ENCODE measurements at places on chromosomes 1 and 21.

GRCh38 chr1:244087611-244088010 lies 36.5 kb downstream of the ZBTB18 start:
- DNase-seq = no peak

DNA sequence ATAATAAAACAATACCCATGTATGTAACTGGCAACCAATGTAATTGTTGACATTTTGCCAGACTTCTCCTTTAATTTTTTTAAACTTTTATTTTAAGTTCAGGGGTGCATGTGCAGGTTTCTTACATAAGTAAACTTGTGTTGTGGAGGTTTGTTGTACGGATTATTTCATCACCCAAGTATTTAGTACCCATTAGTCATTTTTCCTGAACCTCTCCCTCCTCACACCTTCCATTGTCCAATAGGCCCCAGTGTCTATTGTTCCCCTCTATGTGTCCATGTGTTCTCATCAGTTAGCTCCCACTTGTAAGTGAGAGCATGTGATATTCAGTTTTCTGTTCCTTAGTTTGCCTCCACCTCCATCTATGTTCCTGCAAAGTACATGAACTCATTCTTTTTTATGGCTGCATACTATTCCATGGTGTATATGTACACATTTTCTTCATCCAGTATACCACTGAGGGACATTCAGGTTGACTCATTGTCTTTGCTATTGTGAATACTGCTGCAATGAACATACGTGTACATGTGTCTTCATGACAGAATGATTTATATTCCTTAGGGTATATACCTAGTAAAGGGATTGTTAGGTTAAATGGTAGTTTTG lies 6.7 kb downstream of the DEPDC1 start:
- DNase-seq = no peak

DNA sequence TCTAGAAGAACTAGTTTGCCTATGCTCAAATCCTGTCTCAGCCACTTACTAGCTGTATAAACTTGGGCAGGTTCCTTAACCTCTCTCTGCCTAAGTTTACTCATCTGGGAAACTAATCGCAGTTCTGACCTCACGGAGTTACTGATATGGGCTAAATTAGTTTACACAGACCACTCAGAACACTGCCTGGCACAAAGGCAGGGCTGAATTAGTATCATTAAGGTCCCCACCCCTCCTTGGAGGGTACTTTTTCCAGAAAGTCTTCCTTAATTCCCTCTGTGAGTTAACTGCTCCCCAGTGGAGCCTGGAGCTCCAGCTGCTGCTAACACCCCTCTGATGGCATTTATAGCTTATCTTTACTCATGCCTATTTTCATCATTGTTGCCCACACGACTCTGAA lies 40.3 kb downstream of the SSBP3 start:
- DNase-seq = no peak

DNA sequence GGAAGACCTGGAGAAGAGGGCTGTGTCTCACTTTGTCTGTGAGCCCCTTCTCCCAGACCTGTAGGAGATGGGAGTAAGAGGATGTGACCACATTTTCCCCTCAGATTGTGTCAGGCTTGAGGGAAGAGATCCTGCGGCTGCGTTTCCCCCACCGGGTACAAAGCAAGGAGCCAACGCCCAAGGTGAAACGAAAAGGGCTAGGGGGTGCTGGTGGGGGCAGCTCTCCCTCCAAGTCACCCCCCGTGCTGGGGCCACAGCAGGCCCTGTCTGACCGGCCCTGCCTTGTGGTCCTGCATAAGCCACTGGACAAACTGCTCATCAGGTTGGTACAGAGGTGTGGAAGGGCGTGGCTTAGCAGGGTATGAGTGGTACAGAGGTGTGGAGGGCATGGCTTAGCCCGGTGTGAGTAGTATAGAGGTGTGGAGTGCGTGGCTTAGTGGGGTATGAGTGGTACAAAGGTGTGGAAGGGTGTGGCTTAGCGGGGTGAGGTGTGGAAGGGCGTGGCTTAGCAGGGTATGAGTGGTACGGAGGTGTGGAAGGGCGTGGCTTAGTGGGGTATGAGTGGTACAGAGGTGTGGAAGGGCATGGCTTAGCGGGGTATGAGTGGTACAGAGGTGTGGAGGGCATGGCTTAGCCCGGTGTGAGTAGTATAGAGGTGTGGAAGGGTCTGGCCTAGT lies 30.6 kb downstream of the HYI start:
- no peak for DNase-seq

DNA sequence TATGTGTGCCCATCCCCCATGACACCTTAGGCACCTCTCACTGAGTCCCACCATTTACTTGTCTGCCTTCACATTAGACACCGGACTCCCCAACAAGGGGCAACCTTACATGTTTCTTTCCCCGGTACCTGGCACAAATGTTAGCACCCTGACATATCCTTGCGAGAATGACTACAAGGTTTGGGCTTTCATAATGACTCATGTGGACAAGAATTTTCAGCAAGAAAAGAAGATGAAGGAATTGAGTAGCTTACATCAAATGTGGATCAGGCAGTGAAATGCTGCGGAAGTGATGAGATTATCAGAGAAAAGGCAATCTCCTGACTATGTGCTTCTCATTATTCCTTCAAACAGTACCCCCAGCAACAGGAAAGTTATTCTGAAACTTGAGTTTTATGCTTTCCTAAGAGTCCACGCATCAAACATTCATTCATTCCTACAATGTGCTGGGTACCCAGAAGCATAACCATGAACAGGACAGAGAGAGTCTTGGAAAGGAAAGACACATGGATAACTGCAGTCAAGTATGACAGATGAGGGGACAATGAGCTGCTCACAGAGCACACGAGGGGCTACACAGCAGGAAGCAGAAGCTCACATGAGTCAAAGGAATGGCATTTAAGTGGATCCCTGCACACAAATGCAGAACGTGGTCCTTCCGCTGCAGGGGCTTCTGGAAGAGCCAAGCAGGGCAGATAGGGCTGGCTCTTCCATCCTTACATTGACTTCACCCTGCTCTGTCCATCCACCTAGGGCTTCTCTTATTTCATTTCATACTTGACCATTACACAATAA lies 112.1 kb downstream of the PCNX2 start:
- no peak for DNase-seq

DNA sequence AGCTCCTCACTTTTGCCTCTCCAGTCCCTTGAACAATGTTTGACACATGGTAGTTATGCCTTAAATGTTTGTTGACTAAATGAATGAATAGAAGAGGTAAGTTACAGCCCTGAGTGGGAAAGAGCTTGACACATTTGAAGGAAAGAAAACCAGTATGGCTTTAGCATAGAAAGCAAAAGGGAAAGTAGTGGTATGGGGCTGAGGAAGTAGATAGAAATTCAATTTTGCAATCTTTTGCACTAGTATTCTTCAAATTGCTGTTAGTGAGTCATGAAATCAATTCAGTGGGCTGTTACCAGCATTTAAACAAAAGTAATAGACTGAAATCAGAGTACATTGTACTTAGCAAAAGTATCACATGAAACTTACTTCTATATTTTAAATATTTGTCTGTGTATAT lies 21.1 kb downstream of the PLA2G4A start:
- DNase-seq = no peak

GRCh38 chr1:234730770-234731568 lies 121.0 kb upstream of the IRF2BP2 start:
- no peak for DNase-seq

- DNase-seq = no peak
These were observed 185.1 kb downstream of the TM2D1 start for GRCh38 chr1:61539720-61540462.

DNA sequence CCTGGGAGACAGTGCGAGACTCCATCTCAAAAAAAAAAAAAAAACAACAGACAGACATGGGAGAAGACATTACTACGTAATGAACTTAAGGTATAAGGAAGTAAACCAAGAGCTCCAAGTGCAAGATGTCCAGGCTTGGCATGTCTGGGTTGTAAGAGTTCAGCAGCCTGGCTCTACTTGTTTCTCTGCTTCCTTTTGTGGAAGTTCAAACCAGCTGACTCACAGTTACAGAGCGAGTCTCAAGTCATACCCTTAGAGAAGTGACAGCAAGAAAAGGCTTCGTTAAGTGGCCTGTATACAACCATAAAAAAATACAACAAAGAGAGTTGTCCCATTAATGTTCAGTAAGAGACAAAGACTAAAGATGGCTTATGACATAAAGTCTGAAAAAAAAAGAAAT lies 1.3 kb downstream of the RIT1 start:
- no peak for DNase-seq

DNA sequence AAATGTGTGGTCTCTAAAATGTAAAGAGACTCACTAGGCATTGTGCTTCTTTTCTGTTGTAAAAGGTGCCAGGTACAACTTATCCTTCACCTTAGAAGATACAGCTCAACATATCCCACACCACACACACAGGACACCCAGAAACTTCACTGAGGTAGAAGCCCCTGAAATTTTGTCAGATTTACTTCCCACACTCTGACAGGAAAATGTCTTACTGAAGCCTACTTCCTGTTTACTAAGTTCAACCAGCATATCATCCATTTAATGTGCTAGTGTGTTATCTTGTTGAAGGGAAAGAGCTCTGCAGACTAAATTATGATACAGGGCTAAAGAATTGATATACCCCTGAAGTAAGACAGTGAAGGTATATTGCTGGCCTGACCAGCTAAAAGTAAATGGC lies 39.9 kb upstream of the INSL5 start:
- no peak for DNase-seq

DNA sequence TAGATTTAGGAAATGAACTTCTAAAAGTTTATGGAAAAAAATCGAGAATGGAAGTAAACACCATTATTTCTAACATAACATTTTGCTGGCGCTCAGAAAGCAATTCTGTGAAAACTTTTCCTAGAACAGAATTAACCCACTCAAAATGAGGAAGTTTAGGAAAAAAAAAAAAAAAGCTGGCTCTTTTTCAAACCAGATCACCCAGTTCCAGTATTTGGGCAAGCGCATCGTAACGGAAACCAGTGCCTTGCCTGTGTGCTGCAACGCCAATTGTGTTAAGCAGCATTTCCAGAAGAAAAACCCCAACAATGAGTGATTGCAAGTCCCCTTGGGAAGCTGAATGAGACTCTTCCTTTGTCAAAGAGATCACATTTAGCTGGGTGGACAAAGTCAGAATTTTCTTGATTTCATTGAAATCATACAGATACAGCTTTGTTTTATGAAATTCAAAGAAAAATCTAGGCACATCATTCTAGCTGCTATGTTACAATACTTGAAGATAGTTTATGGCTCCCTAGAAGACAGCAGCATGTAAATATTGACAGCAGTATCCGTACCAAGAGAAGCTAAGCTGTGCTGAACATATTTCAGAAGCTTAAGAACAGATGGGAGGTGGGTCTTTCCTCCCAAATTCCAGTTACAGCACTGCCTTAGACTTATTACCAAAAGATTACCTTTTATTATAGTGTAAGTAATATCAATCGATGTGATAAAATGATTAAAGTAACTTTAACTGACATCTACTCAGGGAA lies 113.4 kb downstream of the ERG start:
- DNase-seq = no peak

DNA sequence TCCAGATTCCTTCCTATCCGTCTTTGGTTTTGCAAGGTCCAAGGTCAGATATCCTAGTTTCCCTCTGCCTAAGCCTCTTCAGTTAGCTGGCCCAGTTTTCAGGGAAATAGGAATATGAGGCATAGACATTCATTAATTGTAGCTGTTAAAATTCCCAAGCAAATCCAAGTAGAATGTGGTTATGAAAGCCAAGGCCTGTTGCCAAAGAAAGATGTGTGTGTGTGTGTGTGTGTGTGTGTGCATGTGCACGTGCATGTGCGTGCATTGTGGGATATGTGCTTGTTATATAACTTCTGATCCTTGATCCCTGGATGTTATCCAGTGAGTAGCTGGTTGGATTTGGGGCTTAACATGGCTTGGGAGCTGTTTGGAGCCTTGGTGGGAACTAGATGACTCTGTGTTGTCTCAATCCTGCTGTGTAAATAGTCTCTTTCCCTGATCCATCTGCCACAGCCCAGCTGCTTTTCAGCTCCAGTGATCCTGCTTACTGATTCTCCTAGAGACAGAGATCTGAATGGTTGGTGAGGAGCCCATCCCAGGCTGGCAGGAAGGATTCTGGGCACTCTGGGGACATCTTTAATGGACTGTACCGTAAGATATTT lies 70.6 kb upstream of the GCLM start:
- no peak for DNase-seq

DNA sequence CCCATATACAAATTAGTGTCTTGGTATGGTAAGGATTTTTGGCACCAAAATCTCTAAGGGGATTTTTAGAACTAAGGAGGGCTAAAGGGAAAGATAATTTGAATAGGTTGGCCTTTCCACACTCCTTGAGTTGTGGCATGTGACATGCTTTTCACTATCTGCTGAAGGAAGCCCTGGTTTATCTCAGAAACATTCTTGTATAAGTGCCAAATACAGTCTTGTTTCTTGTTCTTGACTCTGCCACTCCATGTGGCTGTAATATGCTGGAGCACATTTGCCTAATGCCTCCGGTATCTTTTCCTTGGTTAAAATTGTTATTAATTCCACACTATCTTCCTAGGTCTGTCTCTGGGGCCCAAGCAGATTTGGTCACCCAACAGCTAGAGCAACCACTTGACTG lies 457.0 kb downstream of the USP25 start:
- no peak for DNase-seq

GRCh38 chr1:203183828-203184227 lies 2.7 kb downstream of the CHI3L1 start:
- no peak for DNase-seq

GRCh38 chr1:233334092-233334491 lies 6.6 kb downstream of the MAP3K21 start:
- no peak for DNase-seq

DNA sequence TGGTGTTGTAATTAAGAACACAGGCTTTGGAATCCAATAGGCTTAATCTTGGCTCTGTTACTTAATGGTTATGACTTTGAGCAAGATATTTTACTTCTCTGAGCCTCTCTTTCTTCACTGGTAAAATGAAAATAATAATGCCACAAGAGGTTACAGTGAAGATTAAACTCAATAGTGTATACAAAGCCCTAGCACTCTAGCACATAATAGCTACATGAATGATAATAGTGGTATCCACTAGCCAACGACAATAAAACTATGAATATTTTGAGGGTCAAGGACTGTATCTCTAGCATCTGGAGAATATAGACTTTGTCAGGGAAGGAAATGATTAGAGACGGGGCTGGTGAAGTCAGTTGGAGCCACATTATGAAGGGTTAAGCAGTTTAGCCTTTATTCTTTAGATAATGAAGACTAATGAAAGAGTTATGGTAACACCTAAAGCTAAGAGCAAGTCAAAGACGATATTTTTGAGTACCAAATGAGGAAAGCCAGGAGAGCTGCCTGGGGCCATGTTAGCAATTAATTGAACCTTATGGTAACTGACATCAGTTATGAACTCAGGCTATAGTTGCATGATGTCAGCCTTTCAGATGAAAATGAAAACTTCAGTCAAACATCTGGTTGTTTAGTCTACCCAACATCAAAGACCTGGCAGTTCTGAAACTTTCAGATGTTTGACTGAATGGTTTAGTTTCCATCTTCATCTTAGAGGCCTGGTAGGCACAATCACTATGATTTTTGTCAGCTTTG lies 32.8 kb upstream of the RNF11 start:
- no peak for DNase-seq

GRCh38 chr1:21620496-21620895 lies 48.7 kb downstream of the RAP1GAP start:
- no peak for DNase-seq
